Stromal cell of bone marrow (primary cell): ENCODE measurements at places on chromosomes 5 and 9.

GRCh38 chr5:149680810-149681221 is 49.3 kb upstream of the PPARGC1B start:
- no peak for DNase-seq

- no peak for DNase-seq
Measured at GRCh38 chr5:139951296-139951924, 91.7 kb downstream of the NRG2 start.

GRCh38 chr5:81854485-81854884 is 103.6 kb upstream of the SSBP2 start:
- no peak for DNase-seq

DNA sequence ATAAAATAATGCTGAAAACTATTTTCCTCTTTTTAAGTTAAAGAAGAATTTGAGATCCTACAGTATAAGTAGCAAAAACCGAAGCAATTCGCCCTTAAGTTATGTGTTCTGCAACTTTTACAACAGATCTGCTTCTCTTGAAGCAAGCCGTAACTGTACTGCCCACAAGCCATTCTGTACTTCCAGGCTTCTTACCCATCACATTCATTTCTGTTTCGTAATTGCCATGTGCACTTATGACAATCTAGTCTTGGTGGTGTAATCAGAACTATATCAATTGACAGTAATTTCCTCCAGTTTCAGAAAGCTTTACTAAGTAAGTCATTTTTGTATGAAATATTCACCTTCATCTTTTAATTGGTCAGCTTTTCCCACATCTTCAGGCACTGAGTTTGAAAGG is 13.8 kb downstream of the SGTB start:
- no peak for DNase-seq

DNA sequence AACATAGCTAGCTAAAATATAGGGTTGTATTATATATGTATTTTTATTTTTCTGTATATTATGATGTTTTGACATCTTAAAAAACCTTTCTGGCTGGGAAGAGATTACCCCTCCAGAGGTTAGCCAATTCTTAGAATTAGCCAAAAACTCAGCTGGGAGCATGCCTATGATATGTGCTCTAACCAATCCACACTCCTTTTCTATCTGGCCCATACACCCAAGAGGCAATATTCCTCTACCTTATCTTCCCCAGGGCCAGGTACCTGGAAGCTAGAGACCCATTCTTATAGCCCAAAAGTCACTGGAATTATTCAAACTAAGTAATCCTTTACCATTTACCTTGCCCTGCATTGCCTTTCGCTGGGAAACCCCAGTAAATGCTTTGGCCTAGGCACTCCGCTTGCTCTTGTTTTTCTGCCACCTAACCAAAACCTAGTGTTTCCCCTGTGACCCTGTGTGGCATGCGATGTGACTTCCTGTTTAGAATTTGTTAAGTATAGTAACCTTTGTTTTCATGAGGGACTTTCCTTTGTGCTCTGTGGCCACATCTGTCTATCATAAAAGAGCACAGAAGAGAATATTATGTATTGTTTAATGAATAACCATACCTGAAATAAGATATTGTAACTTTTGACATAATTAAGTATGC is 37.4 kb downstream of the CSNK1G3 start:
- no peak for DNase-seq

- DNase-seq, result no peak
Measured at GRCh38 chr9:5575000-5575399, 53.9 kb upstream of the RIC1 start.

GRCh38 chr5:93120051-93120450 is 461.0 kb downstream of the NR2F1-AS1 start:
- no peak for DNase-seq

- DNase-seq, result no peak
Measured at GRCh38 chr9:135043345-135043744, 44.1 kb upstream of the OLFM1 start.

DNA sequence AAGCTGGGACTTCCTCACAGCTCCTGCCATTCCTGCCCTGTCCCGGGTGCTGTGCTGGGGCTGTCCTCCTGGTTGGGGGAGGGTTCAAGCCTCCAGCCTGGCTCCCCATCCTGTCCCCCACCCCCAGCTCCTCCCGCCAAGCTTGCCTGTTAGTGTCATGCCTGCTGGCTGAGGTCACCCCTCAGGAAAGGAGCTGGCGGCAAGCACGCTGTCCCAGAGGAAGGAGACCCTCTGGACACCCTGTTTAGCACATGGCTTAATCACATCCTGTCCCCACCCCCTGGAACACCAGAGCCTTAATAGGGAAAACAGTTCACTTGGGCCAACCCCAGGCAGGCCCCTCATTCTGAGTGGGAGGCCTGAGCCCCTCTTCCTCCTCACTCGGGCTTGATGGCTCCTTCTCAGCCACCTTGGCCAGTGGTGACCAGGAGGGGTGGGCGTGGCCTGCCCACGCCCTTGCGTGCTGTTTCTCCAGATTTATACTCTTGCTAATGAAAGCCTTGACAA is 9.2 kb upstream of the PHYHD1 start:
- DNase-seq, result no peak

GRCh38 chr5:102628441-102629175 is 126.5 kb upstream of the PAM start:
- peak; percentile 85 for DNase-seq

DNA sequence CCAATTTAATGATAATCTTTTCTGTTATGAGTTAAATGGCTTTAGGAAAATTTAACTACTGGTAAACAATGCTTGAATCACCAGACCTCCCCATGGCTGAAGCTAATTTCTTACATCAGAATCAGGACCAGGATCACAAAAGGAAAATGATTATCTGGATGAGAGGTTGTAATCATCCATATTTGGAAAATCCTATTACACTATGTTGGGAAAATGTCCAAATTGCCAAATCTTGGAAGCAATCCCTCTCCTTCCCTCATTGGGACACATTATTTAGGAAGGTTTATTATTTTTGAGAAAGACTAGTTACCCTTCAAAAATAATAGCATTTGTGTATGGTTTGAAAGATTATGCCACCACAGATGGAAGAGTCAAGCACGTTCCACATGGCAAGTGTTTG is 130.7 kb upstream of the MINAR2 start:
- no peak for DNase-seq

DNA sequence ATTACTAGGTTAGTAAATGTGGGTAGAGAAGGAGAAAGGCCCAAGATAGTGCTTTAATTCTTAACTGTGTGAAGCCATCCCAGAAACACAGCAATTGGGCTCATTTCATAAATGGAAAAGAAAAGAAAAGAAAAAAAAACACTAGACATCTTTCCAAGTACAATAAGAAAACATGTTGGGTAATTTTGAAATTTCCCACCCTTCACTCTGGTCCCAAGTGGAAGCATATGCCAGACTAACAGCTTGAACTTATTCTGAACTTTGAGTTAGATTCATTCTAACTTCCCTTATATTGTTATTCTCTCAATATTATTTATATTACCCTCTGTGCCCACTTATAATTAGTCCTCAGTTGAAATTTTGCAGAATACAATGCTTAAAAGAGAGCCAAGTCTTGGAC is 113.4 kb upstream of the GHR start:
- no peak for DNase-seq

GRCh38 chr9:128097543-128098296 is 29.7 kb downstream of the SLC25A25 start:
- no peak for DNase-seq

DNA sequence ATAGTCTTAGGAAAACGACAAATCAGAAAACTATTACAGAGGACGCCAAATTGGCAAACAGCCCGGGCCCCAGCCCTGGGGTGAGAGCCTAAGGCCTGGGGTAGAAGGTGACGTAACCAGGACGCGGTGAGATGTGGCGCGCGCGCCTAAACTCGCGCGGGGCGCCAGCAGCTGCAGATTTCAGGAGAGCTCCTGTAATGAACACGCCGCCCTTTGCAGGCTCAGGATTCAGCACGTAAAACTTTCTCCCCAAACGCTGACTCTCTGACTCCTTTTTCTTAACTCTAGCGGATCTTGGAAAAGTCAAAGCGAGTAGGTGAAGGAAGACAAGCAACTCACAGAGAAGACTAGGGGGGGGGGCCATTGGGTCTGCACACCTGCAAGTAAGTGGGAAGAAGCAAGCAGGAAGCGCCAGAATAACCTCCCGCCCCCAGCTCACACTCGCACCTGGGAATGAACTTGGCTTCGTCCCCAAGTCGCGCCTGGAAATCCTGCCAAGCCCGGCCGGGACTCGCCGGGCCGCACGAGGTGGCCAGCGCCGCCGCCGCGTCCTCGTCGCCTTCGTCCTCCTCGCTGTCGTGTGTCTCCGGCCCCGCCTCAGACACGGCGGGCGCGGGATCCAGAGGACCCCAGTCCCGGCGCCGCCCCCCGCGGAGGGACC is 822 bp downstream of the RASEF start:
- DNase-seq, result no peak

- no peak for DNase-seq
Measured at GRCh38 chr5:125215593-125215992, 469.2 kb upstream of the ZNF608 start.

DNA sequence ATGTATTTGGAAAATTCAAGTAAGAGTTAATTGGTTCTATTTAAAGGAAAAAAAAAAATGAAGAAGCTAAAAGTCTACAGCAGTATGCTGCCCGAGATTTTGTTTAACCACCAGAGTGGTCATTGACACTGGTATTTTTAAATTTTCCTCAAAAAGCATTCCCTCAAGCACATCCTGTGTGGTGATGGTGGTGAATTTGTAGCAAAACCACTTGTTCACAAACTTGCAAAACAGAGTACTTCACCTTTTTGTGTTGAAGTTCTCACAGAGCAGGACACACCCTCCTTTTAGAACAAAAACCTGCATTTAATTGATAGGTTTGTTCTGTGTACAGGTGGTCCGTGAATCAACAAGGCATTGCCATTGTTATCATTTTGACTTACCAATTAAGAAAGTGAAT is 374.2 kb downstream of the EFNA5 start:
- no peak for DNase-seq

GRCh38 chr5:79484731-79485130 is 29.2 kb downstream of the HOMER1 start:
- no peak for DNase-seq

GRCh38 chr9:136086213-136086881 is 8.7 kb downstream of the NACC2 start:
- DNase-seq, result no peak

DNA sequence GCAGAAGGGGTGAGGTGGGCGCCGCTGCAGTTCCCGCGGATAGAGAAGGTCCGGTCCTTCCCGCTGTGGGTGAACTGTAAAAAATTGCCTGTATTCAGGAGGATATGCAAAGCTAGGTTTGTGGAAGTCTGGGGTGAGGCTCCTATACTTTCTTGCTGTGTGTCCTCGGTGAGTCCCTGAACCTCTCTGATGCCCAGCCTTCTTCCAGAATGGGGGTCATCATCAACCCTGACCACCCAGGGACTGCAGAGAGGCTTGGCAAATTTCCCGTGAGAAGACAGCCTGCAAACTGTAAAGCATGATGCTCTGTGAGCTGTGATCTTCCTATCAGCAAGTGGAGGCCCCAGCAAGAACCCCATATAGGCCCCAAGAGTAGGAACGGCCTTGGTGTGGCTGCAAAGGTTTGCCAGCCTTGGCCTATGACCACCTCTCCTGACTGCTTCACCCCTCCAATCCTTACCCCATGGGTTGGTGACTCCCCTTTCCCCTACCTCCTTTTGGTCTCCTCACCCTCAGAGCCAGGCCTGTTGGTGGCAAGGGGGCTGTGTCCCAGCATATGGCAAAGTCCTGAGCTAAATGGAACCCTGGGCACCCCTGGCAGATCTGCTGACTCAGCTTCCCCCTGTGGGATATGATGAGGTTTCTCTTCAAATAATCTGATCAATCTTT is 760 bp downstream of the ALDH1B1 start:
- no peak for DNase-seq

DNA sequence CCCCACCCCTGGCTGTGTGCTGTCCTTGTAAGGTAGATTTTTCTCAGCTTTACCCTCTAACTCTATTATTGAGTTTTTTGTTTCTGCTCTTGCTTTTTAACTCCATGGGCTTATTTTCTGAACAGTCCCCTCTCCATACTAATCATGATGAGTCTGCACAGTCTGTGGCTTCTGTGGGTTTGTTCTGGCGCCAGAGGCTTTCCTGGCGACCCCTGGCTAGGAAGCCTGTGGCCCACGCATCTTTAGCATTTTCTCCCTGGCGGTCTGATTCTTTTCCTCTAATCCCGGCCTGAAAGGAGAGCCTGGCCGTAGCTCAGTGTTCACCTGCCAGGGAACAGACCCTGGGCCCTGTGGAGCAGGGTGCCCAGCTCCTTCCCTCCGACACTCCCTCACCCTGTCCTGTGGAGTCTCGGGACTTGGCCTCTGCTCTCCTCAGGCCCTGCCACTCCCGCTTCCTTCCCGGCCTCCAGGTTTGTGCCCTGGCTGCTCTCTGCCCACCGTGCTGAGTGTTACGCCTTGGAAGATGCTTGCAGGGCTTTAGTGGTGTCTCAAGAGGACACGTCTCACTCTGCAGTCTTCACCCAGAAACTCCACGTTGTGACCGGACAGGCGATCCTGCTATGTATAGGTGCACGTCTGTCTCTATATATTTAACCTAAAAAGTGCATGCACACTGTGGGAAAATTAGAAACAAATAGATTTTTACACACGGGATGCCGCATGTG is 31.7 kb upstream of the LRRC14B start:
- DNase-seq, result peak; percentile 27

- DNase-seq, result no peak
Measured at GRCh38 chr5:608429-609370, 3.4 kb upstream of the CEP72 start.

DNA sequence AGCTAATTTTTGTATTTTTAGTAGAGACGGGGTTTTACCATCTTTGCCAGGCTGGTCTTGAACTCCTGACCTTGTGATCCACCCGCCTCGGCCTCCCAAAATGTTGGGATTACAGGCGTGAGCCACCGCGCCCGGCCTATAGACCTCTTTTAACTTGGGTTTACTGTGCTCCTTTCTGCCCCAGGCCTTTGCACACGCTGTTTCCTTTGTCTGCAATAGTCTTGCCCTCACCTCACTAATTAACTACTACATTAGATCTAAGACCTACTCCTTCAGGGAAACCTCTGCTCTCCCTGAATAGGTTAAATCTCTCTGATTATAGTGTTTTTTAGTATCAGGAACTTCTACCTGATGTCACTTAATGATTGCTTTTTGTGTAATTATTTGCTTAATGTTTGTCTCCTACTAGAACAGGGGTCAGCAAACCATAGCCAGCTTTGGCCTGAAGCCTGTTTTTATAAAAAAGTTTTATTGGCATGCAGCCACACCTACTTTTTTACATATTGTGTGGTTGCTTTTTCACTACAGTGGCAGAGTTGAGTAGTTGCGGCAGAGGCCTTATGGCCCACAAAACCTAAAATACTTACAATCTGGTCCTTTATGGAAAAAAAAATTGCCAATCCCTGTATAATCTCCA is 31.2 kb upstream of the TLE1 start:
- DNase-seq, result no peak

DNA sequence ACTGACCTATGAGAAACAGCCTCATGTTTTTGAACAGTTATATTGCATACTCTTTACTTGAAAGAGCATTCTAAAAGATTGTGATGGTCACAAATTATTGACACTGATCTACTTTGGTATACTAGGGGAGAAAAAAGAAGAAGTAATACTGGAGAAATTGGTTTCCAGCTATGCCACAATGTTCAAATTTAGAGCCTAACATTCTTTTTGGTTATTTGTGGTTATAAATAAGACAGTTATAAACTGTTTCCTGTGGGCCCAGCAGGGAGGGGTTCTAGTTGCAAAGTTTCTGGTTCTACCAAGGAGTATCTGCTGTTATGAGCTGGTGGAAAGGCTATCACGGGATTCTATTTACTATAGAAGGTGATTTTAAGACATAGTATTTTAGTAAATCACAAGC is 4.8 kb downstream of the CWC27 start:
- no peak for DNase-seq

- no peak for DNase-seq
Measured at GRCh38 chr5:78293851-78294247, 649 bp downstream of the AP3B1 start.
